Activated naive CD4-positive, alpha-beta T cell (primary cell): ENCODE measurements at places on chromosomes 16 and 17.

DNA sequence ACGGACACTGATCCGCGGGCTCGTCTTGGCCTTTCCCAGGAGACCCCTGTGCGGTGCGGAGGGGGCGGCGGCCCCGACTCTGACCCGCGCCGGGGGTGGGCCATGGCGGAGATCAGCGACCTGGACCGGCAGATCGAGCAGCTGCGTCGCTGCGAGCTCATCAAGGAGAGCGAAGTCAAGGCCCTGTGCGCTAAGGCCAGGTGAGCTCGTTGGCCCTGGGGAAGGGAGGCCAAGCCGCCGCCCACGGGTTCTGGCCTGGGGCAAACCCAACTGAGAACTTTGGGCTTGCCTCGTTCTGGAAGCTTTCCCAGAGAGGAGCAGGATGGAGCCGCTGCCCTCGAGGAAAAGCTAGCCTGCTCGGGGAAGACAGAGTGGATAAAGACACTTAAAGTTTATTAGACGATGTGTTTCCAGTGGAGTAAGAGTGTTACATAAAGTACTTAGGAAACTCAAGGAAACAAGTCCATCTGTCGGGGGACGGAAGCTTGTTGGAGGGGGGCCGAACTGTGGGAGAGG lies 540 bp downstream of the PPP4C start:
- no peak for DNase-seq

DNA sequence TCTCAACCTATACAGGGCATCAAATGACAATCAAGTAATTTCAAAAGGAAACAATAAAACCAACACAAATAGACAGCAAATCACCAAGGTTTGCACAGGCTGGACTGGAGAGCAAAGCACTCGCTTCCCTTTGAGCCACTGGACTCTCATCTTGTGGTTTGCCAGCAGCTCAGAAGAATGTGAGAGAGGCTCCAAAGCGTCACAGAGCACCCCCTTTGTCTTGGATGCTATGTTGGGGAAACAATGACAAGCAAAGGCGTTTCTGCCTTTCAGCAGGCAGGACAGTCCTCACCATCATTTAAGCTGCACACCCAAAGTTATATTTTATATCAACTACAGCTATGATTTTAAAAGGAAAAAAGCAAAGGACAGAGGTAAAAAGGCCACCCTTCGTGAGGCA lies 13.2 kb downstream of the SLC6A4 start:
- DNase-seq, result no peak

- DNase-seq, result no peak
Observed at GRCh38 chr16:56743840-56744239, 13.9 kb downstream of the NUP93 start.

DNA sequence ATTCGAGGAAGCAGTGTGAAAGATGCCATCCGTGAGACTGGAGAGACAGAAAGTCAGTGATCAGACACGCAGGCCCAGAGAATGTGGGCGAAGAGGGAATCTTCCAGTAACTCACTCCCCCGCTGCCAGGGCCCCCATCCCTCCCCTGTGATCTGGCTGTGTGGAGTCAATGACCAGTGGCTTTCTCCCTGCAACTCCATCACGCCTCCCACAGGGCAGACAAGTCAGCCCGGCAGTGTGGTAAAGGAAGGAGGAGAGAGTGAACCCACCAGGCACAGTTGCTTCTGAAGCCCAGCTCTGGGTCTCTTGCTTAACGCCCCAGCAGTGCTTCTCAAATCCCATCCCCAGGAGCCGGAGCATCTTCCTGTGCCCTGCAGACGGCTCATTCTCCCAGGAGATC lies 142.1 kb downstream of the ZNF423 start:
- DNase-seq, result no peak

GRCh38 chr16:716200-716568 lies 1.3 kb downstream of the METRN start:
- DNase-seq, result no peak

DNA sequence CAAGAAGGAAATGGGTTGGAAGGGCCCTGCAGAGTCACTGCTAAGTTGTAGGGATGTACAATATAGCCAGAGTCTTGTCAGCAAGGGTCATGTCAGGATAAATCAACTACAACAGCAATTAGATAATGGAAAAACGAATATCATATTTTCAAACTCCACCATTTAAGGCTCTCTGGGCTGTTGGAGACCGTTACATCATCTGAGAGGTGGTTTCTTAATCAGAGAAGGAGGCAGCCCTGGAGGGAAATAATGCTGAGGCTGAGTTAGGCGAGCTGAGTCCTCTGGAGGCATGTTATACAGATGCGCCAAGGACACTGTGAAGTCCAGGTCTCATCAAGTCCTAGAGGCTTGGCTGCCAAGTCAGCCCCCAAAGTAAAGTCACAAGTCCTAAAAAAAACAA lies 30.3 kb downstream of the LYRM9 start:
- DNase-seq, result no peak

GRCh38 chr16:52203096-52203495 lies 343.8 kb downstream of the TOX3 start:
- no peak for DNase-seq

DNA sequence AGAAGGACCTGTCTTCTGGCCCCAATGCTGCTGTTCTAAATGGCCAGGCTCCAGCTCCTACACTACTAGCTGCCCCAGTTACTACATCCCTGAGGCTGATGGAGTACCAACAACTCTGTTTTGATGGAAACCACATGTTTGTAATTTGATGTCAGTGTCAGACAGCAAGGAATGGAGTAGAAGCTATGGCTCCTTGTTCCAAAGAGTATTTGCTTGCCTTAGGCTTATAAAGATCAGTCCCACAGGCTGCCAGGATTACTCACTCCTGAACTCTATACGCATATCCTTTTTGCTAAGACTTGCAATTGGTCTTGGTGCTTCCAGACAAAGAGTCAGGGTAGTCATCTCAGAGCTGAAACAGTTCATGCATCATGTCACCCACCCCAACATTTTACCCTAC lies 139.6 kb downstream of the HS3ST3A1 start:
- no peak for DNase-seq
